ENCODE measurements at places on chromosomes 13 and 19. TPM values are rescaled to one million over a fixed set of nuclear protein-coding genes. Genes with fewer than 3 reads are reported as not detected.

DNA sequence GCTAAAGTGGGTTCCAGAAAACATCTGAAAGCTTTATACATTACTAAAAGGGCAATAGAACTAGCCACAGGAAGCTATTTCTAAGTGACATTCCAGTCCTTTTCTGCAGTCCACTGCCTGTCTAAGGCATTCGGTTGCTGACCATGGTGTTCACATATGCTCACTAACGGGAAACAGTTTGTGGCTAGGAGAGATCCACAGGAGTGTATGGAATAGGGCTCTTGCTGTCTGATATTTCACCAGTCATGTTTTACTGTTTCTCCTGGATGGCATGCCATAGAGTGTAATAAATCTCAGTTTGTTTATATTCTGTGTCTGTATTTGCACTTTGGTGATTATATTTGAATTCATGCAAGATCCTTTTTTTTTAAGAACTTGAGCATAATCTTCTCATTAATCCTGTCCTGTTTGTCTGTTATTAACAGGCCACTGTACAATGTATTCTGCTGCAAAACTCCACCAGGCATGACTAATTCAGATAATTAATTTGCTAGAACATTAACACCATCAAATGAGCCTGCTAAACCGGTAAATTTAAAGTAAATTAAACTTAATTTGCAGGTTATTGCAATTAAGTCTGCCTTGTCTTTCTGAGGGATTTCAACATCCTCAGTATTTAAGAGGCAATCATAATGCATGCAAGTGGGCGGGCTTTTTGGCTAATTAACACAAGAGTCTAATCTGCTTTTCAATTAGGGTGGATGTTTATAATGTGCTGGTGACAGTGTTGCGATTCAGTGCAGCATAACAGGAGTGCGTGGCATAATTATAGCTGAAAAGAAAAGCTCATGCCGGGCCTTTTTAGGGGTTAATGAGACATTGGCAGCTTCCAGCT is 201.3 kb downstream of the POU4F1 start:
- H3K27me3 ChIP-seq, result no peaks in the 10 kb centered on the region
- H3K4me1 ChIP-seq, result no peaks in the 10 kb centered on the region
- DNase-seq, result no peak
- H3K27ac ChIP-seq, result no peak overlapping the region
- no peaks in the 10 kb centered on the region for H3K36me3 ChIP-seq

DNA sequence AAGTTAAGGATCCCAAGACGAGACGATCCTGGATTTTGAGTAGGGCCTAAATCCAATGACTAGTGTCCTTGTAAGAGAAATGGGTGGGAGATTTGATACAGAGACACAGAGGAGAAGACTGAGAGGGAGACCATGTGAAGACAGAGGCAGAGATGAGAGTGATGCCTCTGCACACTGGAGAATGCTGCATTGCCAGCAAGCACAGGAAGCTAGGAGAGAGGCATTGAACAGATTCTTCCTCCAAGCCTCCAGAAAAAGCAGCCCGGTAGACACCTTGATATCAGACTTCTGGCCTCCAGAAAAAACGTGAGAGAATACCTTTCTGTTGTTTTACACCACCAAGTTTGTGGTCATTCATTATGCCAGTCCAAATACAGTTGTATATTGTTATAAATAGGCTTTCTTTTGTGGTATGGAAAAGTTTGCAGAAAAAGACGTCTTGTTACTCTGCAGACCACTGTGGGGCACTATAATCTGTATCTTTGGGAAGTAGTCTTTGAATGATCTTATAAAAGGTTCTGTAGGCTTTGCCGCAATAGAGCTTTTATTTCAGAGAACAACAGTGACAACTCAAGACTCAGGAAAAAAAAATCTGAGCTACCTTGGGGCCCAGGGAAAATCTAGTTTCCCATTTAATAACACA is 17.9 kb upstream of the RFC3 start:
- DNase-seq, result no peak
- no peaks in the 10 kb centered on the region for H3K36me3 ChIP-seq
- H3K4me1 ChIP-seq, result peaks cover 10% of the 10 kb centered on the region

DNA sequence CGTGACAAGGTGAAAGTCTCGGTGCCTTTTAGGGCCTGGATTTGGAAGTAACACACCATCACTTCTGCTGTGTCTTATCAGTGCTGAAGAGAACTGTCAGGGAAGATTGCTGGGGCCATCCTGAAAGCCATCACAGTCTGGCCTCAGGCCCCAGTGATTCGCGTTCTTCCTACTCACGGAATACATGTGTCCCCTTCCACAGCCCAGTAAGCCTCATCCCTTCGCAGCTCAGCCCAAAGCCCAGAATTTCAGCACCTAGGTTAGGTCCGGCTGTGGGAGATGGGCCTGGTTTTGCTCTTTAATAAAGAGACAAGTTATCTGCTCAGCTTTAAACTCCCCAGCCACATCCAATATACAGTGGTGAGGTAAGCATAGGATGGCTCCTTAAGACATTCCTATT is 113.0 kb upstream of the SPACA7 start:
- H3K4me1 ChIP-seq, result no peaks in the 10 kb centered on the region
- H3K27ac ChIP-seq, result no peak overlapping the region
- no peak overlapping the region for H3K4me3 ChIP-seq
- H3K27me3 ChIP-seq, result no peaks in the 10 kb centered on the region
- DNase-seq, result no peak

COX7A1 gene
- total RNA-seq, result not detected

NBEA gene
- 10.9 TPM for total RNA-seq
